ENCODE measurements at places on chromosomes 1 and 21.

GRCh38 chr1:222600281-222600680 lies 10.5 kb upstream of the TAF1A start:
- DNase-seq = no peak

GRCh38 chr1:2228694-2229036 lies 546 bp downstream of the SKI start:
- no peak for DNase-seq

GRCh38 chr21:40316104-40316503 lies 448.9 kb downstream of the PCP4 start:
- DNase-seq = no peak

DNA sequence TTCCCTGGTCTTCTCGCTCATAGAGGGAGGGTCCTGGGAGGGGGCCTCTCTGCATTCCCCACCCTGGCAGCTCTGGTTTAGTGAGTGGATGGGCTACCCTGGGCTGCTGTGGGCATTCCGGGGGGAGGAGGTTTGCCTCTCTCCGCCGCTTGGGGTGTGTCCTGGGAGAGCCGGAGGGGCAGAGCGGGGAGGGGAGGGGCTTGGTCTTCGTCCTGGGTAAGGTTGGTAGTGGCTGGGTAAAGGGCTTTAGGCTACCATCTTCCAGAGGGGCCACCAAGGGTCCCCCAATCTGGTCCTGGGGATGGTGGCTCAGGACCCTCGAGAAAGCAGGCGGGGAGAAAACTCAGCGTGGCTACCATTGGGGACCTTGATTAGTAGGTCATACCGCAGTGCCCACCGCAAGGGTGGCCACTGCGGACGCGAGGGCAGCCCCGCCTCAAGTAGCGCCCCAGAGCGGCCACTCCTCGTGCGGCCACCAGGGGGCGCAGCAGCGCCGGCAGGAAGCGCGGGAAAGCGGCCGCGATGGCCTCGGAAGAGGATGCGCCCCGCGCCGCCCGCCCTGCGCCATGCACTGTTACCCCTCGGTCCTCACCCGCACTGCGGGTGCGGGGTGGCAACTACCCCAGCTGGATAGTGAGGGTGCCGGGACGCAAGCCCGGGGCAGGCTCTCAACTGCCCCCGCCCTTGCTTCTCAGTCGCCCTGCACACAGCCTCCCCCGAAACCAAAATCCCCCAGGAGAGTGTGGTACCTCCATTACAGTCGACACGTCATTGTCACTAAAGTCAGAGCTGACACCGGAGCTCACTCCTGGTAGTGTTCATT lies 44.1 kb upstream of the SLC25A33 start:
- DNase-seq = no peak

DNA sequence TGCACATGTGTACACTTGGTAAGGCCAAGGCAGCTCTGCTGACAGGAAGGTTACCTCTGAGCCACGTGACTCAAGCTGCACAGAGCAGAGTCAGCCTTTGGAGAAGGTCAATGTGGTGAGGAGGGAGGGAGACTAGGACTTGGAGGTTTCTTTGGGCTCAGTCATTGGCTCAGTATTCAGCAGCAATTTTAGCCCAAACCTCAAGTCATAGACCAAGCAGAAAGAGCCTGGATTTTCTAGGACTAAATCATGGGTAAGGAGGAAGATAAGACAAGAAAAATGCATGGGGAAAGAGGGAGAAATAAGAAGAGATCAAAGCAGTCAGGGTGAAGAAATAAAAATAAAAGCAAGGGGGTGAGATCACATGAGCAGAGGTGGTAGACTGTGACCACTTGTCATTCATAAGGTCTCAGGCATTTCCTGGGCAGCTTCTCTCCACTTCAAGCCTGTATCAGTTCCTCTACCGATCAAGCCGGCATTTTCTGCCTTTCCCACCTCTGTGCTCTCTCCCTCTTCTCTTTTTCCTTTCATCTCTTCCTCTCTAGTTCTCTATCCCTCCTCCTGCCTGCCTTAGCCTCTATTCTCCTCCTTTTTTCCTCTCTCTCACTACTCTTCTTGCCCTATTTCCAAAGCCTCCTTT lies 51.7 kb upstream of the DUSP10 start:
- DNase-seq = no peak

DNA sequence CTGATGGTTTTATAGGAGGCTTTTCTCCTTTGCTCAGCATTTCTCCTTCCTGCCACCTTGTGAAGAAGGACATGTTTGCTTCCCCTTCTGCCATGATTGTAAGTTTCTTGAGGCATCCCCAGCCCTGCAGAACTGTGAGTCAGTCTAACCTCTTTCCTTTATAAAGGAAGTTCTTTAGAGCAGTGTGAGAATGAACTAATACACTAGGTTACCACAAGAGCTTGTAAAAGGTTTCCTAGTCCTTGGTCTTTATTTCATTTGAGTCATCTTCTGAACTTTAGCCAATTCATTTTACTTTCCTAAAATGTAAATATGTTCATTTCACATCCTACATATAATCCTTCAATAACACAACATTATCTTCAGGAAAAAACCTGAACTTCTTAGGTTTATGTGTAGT lies 365.3 kb downstream of the HHIPL2 start:
- DNase-seq = no peak

DNA sequence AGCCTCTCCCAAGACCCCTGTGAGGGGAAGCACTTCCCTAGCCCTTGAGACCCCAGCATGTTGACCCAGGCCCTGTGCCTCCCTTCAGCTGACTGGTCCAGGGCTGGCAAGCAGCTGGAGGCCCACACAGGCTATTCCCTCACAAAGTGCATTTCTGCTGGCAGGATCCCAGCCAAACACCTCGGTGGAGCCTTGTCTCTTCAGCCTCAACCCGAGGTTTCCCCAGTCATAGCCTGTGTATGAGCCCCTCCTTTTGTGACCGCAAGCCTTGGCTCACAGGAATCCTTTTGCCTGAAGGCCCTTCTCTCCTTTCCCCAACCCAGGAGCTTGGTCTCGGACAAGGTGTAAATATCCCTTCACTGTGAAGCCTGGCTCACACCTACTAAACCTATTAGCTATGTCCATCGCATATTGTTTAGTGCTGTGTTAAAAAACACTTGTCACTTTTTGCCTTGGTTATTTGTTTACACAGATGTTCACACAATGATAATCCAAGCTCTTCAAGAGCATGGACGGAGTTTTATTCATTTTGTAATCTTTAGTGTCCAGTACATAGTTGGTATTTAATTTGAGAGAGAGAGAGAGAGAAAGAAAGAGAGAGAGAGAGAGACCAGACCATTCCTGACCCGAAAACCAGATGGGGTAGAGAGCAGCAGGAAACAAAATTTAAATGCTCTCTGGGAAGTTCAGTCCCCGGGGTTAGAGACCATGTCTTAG lies 8.5 kb upstream of the CD247 start:
- DNase-seq = no peak

- no peak for DNase-seq
Measured at GRCh38 chr1:27940297-27940696, 5.5 kb downstream of the SMPDL3B start.
